ENCODE measurements at places on chromosomes 6 and 20. TPM values are rescaled to one million over a fixed set of nuclear protein-coding genes. Genes with fewer than 3 reads are reported as not detected.

- no peak for DNase-seq
Observed at GRCh38 chr20:20489054-20489453, 121.2 kb downstream of the INSM1 start.

DNA sequence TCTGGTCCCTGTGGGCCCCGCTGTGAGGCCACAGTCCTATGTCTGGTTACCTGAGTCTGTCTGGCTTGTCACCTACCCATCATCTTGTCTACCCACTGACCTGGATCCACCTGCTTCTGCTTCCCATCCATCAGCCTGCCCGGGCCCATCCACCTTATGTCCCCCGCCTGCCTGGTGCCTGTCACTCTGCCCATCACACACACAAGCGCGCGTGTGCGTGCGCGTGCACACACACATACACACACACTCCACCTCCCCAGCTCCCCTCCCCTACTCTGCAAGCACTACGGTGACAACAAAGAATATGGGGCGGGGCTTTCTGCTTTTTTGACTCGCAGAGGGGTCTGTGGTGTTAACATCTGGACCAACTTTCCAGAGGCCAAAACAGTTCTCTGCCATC lies 8.0 kb downstream of the CDH22 start:
- no peak for DNase-seq

GRCh38 chr6:160013987-160014868 lies 45.3 kb downstream of the IGF2R start:
- no peak for DNase-seq

GRCh38 chr6:32460528-32460927 lies 20.8 kb downstream of the HLA-DRA start:
- DNase-seq = no peak

The SOX18 gene
- 51.0 TPM for polyA plus RNA-seq

Measured in adrenal gland (tissue), 19 donors.